ENCODE measurements at places on chromosomes 2 and 18. TPM values are rescaled to one million over a fixed set of nuclear protein-coding genes. Genes with fewer than 3 reads are reported as not detected.

Gene NEUROD1
- not detected for total RNA-seq

Gene CPS1
- total RNA-seq: 2.8 TPM

Gene ALK
- 0.41 TPM for total RNA-seq

Gene CDH7
- 0.62 TPM for total RNA-seq

Gene SKA1
- 2.6 TPM for total RNA-seq

Gene PTPRM
- total RNA-seq: 109 TPM

Gene SCN7A
- total RNA-seq: 71.0 TPM

Gene HSPD1
- total RNA-seq: 322 TPM

Gene C18orf54
- total RNA-seq: 9.5 TPM

Gene TNFAIP6
- 10.8 TPM for total RNA-seq

Gene NAT8
- total RNA-seq: not detected

Gene CARF
- total RNA-seq: 13.7 TPM

Gene BUB1
- total RNA-seq: 18.2 TPM

Gene KCTD1
- total RNA-seq: 12.3 TPM

Gene TCF23
- not detected for total RNA-seq

Gene POTEC
- total RNA-seq: not detected

Gene NCKAP5
- 18.4 TPM for total RNA-seq

Gene DLX1
- total RNA-seq: 2.4 TPM

Gene STPG4
- total RNA-seq: not detected

Gene LCT
- total RNA-seq: not detected

Gene MAL
- 16.9 TPM for total RNA-seq

Gene LRP2
- 0.10 TPM for total RNA-seq

Gene MSGN1
- not detected for total RNA-seq

Gene ATP5MC3
- total RNA-seq: 151 TPM

Gene SERPINB7
- 0.72 TPM for total RNA-seq

Gene CYS1
- 5.4 TPM for total RNA-seq

Gene C1QL2
- not detected for total RNA-seq

Gene AMER3
- not detected for total RNA-seq

Gene ADAM23
- total RNA-seq: 21.3 TPM

Gene PFN4
- not detected for total RNA-seq

Gene CCNT2
- total RNA-seq: 59.4 TPM

Gene C2orf78
- total RNA-seq: not detected

Gene UPP2
- total RNA-seq: not detected

Gene MBOAT2
- total RNA-seq: 48.5 TPM

Gene NGEF
- 2.7 TPM for total RNA-seq

Gene AQP12B
- not detected for total RNA-seq

Gene PDCD1
- not detected for total RNA-seq

Gene RND3
- 63.7 TPM for total RNA-seq

Gene EVX2
- not detected for total RNA-seq

Gene TDRD15
- total RNA-seq: not detected

Gene TUBA3E
- not detected for total RNA-seq

Gene IL1R2
- total RNA-seq: 5.7 TPM
